ENCODE measurements at places on chromosomes 7 and 10.

- no peak for DNase-seq
Measured at GRCh38 chr10:104735036-104735756, 94.1 kb downstream of the SORCS3 start.

DNA sequence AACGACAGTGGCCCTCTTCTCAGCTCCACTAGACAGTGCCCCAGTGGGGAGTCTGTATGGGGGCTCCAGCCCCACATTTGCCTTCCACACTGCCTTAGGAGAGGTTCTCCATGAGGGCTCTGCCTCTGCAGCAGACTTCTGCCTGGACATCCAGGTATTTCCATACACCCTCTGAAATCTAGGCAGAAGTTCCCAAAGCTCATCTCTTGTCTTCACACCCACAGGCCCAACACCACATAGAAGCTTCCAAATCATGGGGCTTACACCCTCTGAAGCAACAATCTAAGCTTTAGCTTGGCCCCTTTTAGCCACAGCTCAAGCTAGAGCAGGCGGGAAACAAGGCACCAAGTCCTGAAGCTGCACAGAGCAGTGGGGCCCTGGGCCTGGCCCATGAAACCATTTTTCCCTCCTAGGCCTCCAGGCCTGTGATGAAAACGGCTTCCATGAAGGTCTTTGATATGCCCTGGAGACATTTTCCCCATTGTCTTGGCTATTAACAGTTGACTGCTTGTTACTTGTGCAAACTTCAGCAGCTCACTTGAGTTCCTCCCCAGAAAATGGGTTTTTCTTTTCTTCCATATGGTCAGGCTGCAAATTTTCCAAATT, 89.2 kb downstream of the KBTBD2 start:
- DNase-seq, result no peak

DNA sequence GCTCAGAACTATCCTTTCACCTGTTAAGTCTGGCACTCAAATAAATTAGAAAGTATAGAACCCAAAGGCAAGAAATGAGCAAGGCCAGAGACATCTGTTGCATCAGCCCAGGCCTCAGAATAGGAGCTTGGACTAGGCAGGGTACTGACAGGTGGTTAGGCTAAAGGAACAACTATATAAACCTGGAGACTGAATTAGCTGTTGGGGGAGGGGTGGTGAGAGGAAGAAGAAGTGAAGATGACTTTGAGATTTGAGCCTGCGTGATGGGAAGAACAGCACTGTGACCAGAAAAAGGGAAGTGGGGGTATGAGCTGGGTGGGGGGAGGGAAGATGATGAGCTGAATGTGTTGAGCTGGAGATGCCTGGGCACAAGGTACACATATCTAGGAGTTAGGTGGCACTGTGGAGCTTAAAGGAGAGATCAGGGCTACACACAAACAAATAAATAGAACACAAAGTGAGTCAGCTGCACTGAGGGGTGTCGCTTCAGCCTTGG, 244.7 kb downstream of the PTEN start:
- no peak for DNase-seq

- peak; percentile 99 for DNase-seq
Measured at GRCh38 chr7:114789871-114790311, 132.0 kb upstream of the MDFIC start.

- no peak for DNase-seq
Measured at GRCh38 chr7:50101873-50102272, 8.8 kb upstream of the ZPBP start.

- no peak for DNase-seq
Measured at GRCh38 chr7:147584771-147585193, 1005.8 kb upstream of the C7orf33 start.

DNA sequence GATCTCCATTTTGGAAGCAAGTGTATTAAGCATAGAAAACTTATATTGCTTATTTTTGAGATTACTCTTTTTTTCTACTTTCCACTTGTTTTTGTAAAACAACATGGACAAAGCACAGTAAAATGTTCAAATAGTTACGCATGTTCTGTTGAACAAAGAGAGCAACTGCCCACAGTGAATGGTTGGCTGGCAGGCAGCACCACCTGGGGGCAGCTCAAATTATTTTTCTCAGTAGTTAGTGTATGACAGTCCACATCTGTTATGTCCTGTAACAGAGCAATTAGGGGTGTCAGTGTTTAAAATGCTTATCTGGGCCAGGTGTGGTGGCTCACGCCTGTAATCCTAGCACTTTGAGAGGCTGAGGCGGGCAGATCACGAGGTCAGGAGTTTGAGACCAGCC, 46.1 kb upstream of the CACUL1 start:
- DNase-seq, result peak; percentile 2

GRCh38 chr10:119734396-119735332, 8.8 kb downstream of the INPP5F start:
- peak; percentile 67 for DNase-seq

DNA sequence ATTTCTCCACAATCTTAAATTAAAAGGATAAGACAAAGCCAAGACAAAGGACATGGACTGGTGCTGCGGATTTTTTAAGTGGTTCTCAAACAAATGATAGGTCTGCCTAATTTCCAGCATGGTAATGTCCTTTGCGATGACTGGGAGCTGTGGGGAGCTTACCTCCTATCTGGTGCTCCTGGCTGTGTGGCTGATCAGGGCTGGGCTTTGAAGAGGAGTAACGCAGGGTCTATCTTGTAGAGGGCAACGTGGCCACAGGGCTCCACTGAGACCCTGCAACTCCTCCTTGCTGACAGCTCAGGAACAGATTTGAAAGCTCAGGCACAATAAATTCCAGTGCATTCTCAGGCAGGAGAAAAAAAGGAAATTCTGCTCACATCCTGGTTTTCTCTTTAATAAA, 103.1 kb upstream of the SFMBT2 start:
- DNase-seq, result no peak

GRCh38 chr10:21746118-21746517, 212.1 kb downstream of the MLLT10 start:
- DNase-seq, result no peak

DNA sequence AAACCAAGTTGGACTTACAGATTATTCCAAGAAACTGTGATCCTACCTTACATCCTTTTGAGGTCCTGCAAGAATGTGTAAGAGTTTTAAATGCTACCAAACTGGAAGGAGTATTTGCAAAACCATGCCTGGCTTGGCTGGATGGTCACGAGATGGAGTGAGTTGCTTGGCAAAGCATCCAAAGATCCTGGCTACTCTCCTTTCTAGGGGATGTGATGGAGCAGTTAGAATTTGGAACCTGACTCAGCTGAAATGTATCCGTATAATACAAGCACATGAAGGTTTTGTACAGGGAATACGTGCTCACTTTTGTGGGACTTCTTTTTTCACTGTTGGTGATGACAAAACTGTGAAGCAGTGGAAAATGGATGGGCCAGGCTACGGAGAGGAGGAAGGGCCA, 13.3 kb upstream of the SYPL1 start:
- no peak for DNase-seq

DNA sequence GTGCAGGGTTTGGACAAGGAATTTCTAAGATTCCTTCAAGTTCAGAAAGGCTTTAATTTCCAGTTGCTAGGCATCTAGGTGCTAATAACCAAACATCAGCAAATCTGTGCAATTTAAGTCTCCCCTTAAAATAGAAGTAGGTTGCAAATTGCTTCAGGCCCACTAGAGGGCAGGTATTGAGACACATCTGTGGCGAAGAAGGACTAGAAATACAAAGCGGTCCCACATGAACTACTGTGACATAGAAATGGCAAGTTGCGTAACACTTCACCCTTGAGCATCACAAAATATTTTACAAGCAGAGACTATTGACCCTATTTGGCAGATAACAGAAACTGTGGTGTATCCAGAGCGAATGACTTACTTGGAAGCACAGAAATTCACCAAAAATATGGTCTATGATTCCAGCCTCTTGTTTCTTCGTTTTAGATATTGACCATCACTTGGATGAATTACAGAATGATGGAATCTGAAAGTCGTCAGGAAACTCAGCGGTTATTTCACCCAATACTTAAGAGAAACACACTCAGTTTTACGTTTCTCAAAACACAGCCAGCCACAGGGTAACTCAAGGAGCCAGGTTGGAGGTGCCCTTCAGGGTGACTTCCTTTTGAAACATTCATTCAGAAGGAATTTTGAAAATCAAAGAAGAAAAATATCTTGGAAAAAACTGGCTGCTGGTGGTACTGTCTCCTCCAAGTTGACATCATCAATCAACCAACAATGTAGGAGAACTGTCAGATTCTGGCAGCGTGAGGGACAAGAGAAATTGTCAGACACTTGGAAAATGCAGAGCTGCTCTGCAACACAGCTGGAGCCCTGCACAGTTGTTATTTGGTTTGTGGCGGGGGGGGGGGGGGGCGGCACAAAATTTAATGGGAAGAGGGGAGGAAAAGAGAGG, 256.3 kb upstream of the MINDY3 start:
- no peak for DNase-seq

DNA sequence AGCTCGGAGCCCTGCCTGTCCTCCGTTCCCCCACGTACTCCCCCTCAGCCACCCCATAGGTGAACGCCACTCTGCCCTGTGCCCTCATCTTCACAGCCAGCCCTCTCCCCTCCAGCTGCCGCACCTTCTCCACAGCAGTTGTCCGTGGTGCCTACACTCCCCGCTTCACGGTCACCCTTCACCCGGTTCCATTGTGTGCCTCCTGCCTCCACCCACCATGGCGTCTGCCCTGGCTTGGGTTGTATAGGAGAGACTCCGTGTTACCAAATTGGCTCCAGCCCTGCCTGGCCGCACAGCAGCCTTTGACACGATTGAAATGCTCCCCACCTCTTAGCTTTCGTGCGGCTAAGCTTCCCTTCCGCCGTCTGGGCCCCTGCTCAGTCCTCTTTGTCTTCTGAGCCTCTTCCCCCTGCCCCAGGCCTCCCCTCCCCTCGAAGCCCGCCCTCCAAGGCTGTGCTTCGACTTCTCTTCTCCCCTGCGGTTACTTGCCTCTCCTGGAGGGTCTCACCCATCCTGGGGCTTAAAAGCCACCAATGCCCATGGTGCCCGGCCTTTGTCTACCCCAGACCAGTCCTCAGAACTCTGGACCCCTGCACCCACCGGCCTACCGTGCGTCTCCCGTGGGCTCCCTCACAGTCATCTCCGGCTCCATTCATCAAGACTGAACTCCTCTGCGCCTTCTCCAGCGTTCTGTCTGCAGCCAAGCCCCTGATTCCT, 18.5 kb upstream of the NODAL start:
- DNase-seq, result no peak

GRCh38 chr7:158357898-158358821, 229.5 kb downstream of the PTPRN2 start:
- DNase-seq, result no peak

DNA sequence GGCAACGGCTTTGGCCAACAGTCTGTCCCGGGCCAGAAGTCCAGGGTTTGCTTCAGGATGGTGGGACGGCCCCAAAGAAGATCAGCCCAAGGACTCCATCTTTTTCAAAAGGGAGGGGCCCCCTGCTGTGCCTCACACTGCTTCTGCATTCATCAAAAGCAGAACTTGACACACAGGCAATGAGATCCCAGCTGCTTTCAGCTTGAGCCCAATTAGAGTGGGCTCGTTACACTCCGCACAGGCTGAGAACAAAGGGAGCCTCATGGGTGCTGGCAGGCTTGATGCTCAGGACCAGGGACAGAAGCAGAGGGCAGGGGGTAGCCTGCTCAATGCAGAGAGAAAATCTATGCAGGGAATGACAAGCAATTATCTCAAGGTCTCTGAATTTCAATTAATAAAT, 45.5 kb downstream of the VOPP1 start:
- DNase-seq, result no peak

- no peak for DNase-seq
Measured at GRCh38 chr7:113142385-113143119, 24.2 kb upstream of the SMIM30 start.

- DNase-seq, result peak; percentile 78
Measured at GRCh38 chr7:75772081-75773077, at the start of gene CCL26. Gene CCL26, minus strand, starts transcription at chr7:75772211. Its CDS starts 35 bp downstream, at chr7:75772176.

DNA sequence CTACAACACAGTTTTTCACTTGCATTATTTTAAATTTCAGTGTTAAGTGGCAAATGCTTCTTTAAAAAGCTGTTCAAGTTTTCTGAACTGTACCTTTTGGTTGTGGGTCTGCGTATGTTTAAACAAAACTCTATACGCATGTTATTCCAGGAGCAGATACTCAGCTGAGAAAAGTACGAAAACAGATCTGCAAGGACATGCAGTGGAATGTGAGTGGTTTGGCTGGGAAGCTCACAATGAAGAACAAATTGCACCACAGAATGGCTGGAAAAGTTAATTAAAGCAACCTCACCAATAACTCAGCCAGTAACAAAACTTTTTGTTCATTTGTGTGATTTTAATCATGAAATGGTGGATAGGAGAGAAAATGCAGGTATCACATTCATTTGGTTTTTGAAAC, 17.6 kb downstream of the GLI3 start:
- no peak for DNase-seq

GRCh38 chr10:85901599-85901998, 465.0 kb downstream of the GRID1 start:
- no peak for DNase-seq

GRCh38 chr10:67925449-67926005, 41.1 kb downstream of the SIRT1 start:
- DNase-seq, result peak; percentile 16

GRCh38 chr7:93178213-93178612, 30.0 kb upstream of the SAMD9L start:
- DNase-seq, result no peak

DNA sequence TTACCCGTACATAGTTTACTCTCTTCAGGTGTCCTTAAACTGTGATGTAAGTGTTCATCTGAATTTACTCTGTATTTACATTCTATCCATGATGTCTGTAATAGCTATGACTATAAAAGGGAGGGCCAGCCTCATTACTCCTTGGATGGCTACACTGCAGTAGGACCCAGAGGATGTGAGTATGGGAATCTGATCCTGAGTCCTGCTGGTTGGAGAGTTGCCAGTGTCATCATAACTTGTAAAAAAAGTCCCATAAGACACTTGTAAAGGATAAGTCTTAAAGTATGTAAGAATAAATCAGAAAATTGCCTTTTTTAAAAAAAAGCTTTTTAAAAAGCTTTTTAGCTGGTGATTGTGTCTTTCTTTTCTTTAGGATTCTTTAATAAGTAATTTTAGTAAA, 95.4 kb downstream of the PPP1R9A start:
- DNase-seq, result peak; percentile 1

- DNase-seq, result no peak
Measured at GRCh38 chr7:47792521-47793121, 155.6 kb downstream of the PKD1L1 start.

- DNase-seq, result no peak
Measured at GRCh38 chr7:150852371-150852905, at the start of gene AOC1. Gene AOC1, plus strand, starts transcription at chr7:150852517. Its CDS starts 3,954 bp downstream, at chr7:150856471.

DNA sequence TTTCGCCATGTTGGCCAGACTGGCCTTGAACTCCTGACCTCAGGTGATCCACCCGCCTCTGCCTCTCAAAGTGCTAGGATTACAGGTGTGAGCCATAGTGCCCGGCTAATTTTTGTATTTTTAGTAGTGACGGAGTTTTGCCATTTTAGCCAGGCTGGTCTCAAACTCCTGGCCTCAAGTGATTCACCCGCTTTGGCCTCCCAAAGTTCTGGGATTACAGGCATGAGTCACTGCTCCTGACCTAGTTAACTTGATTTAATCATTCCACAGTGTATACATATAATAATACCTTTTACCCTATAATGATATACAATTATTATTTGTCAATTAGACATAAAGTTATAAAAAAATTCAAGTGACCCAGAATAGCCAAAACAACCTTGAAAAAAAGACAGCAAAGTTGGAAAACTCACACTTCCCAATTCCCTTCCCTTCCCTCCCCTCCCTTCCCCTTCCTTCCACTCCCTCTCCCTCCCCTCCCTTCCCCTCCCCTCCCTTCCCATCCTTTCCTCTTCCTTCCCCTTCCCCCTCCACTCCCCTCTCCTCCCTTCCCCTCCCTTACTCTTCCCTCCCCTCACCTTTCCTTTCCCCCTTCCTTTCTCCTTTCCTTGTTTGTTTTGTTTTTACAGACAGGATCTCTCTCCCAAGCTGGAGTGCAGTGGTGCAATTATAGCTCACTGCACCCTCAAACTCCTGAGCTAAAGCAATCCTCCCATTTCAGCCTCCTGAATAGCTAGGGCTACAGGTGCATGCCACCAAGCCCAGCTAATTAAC, 14.8 kb upstream of the ZMIZ2 start:
- peak; percentile 72 for DNase-seq
